Stimulated activated CD4-positive, alpha-beta T cell treated with anti-CD3 and anti-CD28 coated beads, Interleukin-1b, Interleukin-23, amount 100 ng/mL, for 48 hours (primary cell): ENCODE measurements at places on chromosomes 5 and 9.

DNA sequence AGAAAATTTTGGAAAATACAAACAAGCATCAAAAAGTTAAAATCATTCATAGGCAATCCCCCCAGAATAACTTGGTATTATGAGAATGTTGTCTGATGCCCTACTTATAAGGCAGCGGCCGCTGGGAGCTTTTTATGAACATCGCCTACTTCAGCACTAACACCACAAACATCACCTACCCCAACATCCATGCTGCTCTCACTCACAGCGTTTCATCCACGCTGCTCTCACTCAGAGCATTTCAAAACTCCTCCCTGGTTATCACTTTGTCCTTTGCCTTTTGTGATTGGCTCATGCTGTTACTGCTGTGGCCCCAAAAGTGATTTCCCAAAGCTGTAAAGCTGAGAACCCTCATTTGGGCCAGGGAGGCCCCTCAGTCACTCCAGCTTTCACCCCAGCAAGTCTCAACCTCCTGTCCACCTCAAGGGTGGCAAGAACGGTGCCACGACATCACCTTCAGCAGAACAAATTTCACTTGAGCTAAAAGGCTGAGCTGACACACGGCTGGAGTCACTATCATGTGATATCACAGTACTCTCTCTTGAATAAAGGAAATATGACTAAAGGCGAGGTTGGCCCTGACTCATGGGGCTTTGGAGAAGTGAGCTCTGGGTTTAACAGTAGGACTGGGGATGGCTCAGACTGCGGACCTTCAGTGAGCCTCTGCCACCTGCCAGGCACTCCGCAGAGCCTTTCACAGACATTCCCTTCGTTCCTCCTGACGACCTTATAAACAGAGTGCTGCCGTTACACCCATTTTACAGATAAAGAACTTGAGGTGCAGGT lies 25.2 kb downstream of the SHC3 start:
- peak; percentile 65 for DNase-seq

- no peak for DNase-seq
Observed at GRCh38 chr5:27140831-27141230, 102.4 kb upstream of the CDH9 start.

- DNase-seq = no peak
Observed at GRCh38 chr5:111810112-111810511, 53.1 kb upstream of the NREP start.

GRCh38 chr9:35869621-35870216 lies 482 bp downstream of the OR13J1 start:
- DNase-seq = no peak

DNA sequence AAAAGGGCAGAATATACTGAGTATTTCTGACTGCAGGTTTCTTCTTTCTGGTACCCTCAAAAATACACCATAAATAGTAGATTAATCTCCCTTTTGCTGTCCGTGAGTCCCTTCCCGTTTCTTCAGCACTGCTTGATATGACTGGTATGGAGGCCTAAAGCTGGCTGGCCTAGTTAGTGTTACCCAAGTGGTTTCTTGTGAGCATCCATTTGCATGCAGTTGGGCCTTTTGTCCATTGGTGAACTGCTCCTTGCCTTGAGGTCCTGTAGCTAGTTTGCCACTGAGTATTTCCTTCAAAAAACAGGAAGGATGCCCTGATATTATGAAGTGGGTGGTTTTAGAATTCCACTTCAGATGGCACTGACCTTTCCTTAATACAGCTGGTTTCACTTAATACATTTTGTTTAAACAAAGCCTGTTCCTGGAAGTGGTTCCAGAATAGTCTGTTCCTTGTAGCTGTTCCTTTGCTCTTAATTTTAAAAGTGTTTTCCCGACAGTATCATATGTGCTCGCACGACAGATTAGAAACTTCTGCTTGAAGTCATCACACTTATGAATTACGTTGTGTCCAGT lies 40.0 kb upstream of the ABL1 start:
- DNase-seq = no peak

DNA sequence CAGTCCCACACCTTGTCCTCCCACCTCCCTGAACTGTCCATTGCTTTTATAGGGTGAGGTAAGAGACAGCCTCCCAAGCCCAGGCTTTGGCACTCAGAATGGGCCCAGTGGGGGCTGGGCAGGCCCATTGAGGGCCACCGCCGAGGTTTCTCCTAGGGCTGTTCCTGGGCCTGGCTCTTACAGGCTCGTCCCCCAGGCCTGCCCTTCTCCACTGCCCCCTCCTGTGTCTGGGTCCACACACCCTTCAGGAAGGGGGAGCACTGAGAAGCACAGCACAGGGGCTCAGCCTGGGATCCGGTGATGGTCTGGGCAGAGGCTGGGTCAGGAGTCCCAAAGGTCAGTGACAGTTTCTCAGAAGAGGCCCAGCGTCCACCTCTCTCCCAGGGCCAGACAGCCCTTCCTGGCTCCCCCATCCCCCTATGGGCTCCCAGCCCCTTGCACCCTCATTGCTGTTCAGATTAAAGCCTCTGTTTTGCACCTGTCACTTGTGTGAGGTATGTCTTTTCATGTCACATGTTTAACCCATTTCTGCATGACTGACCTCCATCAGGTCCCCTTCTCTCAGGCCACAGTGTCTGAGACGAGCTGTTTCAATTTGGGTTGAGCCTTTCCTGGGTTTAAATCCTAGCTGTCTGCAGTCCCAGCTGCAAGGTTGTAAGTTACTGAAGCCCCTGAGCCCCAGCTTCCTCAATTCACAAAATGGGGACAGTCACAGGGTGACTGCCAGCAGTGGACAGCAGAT lies 29.4 kb downstream of the IER5L start:
- no peak for DNase-seq

DNA sequence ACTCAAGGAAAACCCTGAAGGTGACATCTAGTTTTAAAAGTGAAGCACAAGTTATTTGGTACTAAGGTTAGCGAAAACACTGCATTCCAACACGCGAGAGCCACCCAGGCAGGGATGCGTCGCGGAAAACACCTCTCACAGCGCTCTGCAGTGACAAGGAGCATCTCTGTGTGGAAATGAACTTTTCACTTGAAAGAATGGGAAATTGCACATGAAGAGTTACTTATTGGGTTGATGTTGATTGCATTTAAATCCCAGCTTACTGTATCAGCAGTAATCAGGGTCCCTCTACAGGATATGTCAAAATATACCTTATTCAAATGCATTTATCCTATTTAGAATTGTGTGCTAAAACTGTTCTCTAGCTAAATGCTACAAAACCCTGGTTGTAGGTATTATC lies 144.4 kb downstream of the BNC2 start:
- no peak for DNase-seq

DNA sequence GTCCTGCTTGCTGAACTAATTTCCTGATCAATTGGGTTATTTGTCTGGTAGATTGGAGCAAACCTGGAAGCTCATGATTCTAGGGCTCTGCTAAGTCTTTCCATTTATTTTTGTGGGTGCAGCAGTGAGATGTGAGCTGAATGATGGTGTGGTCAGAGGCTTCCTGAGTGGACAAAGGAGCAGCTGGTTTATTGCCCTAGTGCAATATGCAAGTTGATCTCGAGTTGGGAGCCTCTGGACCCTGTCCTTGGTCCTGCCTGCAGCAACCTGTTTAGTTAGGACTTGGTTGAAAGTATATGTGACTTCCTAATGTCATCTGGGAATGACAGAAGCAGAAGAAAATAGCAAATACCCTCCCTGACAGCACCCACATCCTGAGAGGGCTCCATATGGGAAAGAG lies 4.2 kb upstream of the UNC5A start:
- DNase-seq = no peak

GRCh38 chr5:106730912-106731311 lies 939.8 kb downstream of the EFNA5 start:
- no peak for DNase-seq

- DNase-seq = no peak
Observed at GRCh38 chr5:14249258-14250082, 106.3 kb downstream of the TRIO start.

DNA sequence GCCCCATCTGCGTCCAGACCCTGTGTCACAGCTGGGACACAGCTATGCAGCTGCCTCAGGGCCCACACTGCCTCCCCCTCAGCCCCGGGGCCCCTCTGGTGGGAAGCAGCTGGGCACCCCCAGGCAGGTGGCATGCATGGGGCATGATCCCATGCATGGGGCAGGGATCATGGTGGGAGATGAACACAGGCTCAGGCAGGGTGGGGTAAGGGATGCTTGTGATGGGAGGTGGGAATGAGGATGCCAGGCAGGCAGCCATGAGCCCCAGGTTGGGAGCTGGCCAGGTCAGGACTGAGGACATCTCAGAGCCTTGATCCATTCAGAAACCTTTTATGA lies 19.7 kb downstream of the EEIG1 start:
- no peak for DNase-seq

DNA sequence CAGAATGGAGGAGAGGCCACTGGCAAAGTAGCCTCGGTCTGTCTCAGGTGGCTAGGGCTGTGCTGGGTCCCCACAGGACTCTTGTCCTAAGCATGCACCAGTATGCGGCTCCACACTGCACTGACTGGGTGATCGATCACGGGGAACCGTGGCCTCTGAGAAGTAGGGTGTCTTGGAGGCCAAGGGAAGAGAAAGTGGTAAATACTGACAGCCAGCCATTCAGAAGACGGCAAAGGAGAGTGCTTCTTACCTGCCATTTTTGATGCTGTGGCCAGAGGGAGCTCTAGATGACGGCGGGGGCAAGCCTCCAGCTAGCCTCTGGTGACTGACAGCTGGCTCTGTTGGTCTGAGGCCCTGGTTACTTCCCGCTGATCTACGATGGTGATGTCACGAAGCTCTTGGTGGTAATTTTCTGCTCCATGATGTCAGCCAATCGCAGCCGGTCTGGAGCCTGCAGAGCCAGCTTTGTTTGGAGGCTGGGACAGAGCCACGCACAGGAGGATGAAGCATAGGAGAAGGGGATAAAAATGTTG lies 40.4 kb upstream of the GADD45G start:
- DNase-seq = no peak

DNA sequence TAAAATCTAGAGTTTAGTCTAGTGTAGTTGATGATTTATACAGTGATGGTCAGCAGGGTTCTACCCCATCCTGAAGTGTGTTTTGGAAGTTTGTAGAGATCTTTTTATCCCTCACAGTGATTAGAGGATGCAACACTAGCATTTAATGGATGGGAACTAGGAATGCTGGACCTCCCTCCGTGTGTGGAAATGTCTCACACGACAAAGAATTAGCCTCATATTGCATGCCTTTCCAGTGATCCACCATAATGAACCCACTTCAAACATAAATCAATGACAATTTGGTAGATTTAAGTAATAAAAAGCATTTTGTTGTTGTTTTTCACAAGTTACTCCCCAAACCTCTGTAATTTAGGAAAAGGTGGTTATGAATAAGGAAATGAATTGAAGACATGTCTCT lies 82.5 kb upstream of the LMNB1 start:
- DNase-seq = no peak

GRCh38 chr5:81401266-81401665 lies 7.3 kb upstream of the ACOT12 start:
- DNase-seq = no peak

DNA sequence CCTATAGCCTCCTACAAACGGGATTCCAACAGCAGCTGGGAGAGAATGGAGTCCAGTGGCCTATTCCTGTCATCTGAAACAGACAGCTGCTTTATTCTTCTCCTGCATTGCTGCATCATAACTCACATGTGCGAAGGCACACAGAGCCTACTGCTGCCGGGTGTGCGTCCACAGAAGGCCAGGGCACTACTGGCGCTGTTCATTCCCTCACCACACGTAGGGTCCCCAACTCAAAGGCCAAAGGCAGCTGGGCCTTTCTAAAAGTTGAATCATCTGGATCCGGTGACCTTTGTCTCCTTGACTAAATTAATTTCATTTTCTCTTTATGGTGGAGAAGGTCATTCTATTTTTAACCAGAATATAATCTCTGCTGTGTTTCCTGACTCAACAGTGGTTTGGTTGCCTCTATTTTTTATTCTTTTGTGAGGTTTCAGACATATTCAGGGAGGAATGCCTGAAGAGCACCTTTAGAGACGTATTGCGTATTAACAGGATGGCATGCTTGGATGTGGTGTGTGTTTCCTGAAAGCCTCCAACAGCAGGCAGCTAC lies 10.8 kb upstream of the SPATA24 start:
- DNase-seq = no peak

GRCh38 chr9:133718563-133719315 lies 19.4 kb downstream of the SARDH start:
- DNase-seq = no peak

- DNase-seq = peak; percentile 44
Observed at GRCh38 chr9:137030538-137031527, 1.1 kb downstream of the FUT7 start.

DNA sequence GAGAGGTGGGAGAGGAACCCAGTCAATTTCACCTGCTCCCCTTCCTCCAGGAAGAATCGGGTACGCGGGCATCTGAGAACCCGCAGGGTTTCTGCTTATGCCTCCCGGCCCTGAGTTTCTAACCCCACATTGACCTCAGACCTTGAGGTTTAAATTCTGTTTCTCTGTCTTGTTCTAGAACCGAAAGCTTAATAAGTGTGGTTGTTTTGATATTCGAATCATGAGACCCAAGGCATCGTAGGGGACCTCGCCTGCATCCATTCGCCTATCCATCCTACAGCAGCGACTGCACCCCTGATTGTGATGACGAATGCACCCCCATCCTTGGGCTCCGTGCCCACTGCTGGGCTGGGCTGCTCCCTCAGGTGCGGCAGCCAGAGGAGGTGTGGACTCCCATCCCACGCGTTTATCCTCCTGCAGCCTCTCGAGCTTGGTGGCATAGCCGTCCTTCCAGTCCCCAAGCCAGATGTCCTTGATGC lies 80.8 kb upstream of the IER5L start:
- DNase-seq = no peak

DNA sequence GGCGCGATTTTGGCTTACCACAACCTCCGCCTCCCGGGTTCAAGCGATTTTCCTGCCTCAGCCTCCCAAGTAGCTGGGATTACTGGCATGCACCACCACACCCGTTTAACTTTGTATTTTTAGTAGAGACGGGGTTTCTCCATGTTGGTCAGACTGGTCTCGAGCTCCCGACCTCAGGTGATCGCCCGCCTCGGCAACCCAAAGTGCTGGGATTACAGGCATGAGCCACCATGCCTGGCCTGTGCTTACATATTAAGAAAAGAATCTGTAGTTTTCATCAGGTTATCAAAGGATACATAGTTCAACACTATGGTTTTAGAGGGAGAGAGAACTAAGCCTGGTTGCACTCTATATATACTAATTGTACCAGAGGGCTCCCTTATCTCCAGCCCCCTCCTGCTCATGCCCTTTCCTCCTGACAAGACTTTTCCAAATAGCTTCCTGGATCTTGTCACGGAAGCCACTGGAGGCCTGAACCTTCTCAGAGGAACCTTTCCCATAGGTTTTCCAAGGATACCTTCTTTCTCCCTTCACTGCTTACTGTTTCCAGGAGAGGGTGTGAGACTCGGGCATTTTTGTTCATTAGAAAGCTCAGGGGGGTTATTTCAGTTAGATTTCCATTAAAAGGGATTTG lies 53.1 kb downstream of the SLC44A1 start:
- no peak for DNase-seq

- DNase-seq = no peak
Observed at GRCh38 chr9:91451431-91452270, 28.0 kb upstream of the NFIL3 start.

- DNase-seq = no peak
Observed at GRCh38 chr9:133636902-133637301, 739 bp downstream of the DBH start.
